ENCODE measurements at places on chromosomes 3 and 15. TPM values are rescaled to one million over a fixed set of nuclear protein-coding genes. Genes with fewer than 3 reads are reported as not detected.

NR1I2 gene
- total RNA-seq = not detected

ACTRT3 gene
- total RNA-seq = 3.3 TPM

UROC1 gene
- total RNA-seq = not detected

CSTA gene
- total RNA-seq = 0.55 TPM

TM6SF1 gene
- 2.1 TPM for total RNA-seq

ATP10A gene
- total RNA-seq = 36.6 TPM

OXNAD1 gene
- total RNA-seq = 10.5 TPM

SLC2A2 gene
- total RNA-seq = not detected

EPHA6 gene
- 0.99 TPM for total RNA-seq

DNA sequence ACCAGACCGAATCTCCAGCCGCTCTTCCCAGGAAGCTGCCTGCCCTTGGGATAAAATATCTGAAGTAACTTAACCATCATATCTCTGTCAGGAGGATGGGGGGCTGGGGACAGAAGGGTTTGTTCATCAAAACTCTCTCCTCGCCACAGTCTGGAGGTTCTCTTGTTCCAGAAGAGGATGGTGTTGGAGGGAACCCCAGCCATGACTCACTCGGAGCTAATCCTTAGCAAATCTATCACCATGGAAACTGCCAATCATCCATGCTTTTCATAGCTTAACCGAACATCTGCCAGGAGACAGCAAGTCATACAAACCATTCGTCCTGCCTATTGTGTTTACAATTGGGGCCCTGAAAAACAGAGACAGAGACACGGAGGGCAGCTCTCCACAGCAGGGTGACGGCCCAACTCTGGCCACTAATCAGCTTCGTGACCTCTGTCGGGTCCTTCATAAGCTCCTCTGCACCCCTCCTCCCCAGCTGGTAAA lies 73.8 kb upstream of the HEG1 start:
- H3K36me3 ChIP-seq = no peaks in the 10 kb centered on the region
- peak; percentile 99 for DNase-seq
- no peaks in the 10 kb centered on the region for H3K27me3 ChIP-seq
- peak overlapping the region; percentile 85 for H3K27ac ChIP-seq

- H3K27me3 ChIP-seq = peaks cover 3% of the 10 kb centered on the region
- DNase-seq = no peak
- no peak overlapping the region for H3K27ac ChIP-seq
- no peaks in the 10 kb centered on the region for H3K36me3 ChIP-seq
- no peaks in the 10 kb centered on the region for H3K4me1 ChIP-seq
Observed at GRCh38 chr3:13788522-13789424, 91.1 kb downstream of the WNT7A start.

GRCh38 chr3:146637871-146638270 lies 32.7 kb upstream of the PLSCR5 start:
- no peak overlapping the region for H3K4me3 ChIP-seq
- no peaks in the 10 kb centered on the region for H3K4me1 ChIP-seq
- H3K27ac ChIP-seq = no peak overlapping the region
- peak; percentile 5 for DNase-seq
- H3K27me3 ChIP-seq = no peaks in the 10 kb centered on the region

GRCh38 chr3:113741620-113742019 lies 4.4 kb downstream of the NAA50 start:
- no peak overlapping the region for H3K4me3 ChIP-seq
- no peak overlapping the region for H3K27ac ChIP-seq
- no peak for DNase-seq
- no peaks in the 10 kb centered on the region for H3K27me3 ChIP-seq
- H3K4me1 ChIP-seq = peaks cover 11% of the 10 kb centered on the region
- H3K36me3 ChIP-seq = no peaks in the 10 kb centered on the region

- no peak overlapping the region for H3K4me3 ChIP-seq
- H3K4me1 ChIP-seq = peaks cover 26% of the 10 kb centered on the region
- no peak overlapping the region for H3K27ac ChIP-seq
- no peak for DNase-seq
- H3K27me3 ChIP-seq = no peaks in the 10 kb centered on the region
Observed at GRCh38 chr3:159817571-159817970, 171.1 kb upstream of the IL12A start.

GRCh38 chr15:72845981-72846383 lies 62.4 kb upstream of the ADPGK start:
- H3K27me3 ChIP-seq = no peaks in the 10 kb centered on the region
- no peak overlapping the region for H3K4me3 ChIP-seq

DNA sequence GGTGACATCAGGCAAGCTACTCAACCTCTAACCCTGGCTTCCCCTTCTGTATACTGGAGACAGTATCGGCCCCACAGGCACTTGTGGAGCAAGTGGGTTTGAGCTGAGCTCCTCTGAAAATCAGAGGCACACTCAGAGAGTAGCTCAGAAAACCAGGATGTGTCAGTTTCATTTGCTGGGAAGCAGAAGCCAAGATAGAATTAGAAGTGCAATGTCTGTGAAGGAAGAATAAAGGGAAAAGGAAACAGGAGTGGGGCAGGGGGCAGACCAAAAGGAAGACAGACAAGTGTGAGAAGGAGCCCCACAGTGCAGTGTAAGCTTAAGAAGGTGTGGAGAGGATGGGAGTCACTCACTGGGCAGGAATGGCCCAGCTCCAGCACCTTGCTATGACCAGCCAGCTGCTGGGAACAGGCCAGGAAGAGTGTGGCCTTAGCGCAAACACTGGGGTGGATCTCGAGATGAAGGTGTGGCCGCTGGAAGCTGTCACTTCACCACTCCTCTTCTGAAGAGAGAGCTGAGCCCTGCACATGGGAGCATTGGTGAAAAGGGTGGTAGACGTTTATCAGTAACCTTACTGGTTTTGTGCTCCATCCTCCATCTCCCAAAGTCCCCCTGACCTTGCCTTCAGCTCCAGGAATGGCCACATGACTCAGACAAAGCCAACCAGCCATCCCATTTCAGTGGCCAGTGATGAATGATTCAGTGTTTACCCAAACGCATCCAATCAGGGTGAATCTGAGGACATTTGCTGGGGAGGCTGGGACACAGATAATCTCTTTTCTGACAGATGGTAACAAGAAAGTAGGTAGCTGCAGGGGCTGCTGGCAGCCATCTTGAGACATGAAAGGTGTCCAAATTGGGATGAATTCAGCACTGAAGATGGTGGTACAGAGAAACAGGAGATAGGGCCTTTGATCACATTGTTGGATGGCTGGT lies 108.4 kb downstream of the SHQ1 start:
- peaks cover 3% of the 10 kb centered on the region for H3K4me1 ChIP-seq
- peaks cover 8% of the 10 kb centered on the region for H3K27me3 ChIP-seq
- H3K36me3 ChIP-seq = no peaks in the 10 kb centered on the region
- H3K27ac ChIP-seq = no peak overlapping the region
- no peak overlapping the region for H3K4me3 ChIP-seq
- DNase-seq = no peak

DNA sequence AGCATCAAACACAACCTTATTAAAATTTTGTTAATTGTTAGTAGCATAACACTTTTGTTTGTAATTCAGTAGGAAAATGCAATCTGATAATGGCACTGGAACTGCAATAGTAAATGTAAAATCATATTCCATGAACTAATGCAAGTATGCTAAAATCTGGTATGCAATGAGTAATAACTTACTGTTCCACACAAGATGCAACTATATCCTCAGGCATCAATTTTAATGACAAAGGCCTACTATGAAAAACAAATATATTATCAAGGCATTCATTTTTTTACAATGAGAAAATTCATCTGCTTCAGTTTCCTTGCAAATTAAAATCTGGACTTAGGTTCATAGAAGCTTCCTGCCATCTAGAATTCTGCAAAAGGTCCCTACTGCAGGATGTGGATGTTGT lies 1.4 kb upstream of the NSMCE3 start:
- H3K27ac ChIP-seq = no peak overlapping the region
- H3K27me3 ChIP-seq = no peaks in the 10 kb centered on the region
- H3K4me1 ChIP-seq = peaks cover 14% of the 10 kb centered on the region
- H3K4me3 ChIP-seq = no peak overlapping the region
- H3K36me3 ChIP-seq = no peaks in the 10 kb centered on the region

DNA sequence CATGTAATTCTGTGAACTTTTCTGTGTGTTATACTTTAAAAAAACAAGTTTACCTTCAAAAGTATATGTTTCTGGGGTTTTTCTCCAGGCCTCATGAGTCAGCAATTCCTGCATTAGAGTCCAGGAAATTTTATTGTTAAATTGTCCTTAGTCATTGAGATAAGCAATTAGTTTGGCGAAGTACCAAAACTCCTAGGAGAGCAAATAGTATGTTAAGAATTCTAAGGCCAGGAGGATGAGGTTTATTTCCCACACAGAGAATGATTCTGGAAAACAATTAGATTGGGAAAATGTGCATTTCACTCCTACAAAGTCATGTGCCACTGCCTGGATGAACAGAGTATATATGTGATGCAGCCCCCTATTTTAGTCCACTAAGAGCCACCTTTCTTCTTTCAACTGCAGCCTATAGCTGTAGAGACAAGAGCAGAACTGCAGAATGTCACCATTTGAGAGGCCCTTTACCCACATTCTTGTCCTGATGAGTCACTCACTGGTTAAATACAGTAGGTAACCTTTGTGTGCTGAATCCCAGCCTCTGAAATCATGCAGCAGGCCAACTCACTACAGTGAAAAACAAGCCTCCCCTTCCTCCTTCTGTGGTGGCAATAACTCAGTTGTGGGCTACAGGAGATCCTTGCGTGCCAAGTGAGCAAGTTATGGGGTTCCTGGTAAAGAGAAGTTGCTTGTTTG lies 452.8 kb upstream of the THBS1 start:
- H3K27me3 ChIP-seq = no peaks in the 10 kb centered on the region
- peak overlapping the region; percentile 91 for H3K27ac ChIP-seq
- no peaks in the 10 kb centered on the region for H3K36me3 ChIP-seq
- peaks cover 72% of the 10 kb centered on the region for H3K4me1 ChIP-seq

- peak; percentile 25 for DNase-seq
- H3K27me3 ChIP-seq = no peaks in the 10 kb centered on the region
- H3K27ac ChIP-seq = no peak overlapping the region
- no peaks in the 10 kb centered on the region for H3K36me3 ChIP-seq
Observed at GRCh38 chr3:120324190-120324589, 25.0 kb downstream of the LRRC58 start.

DNA sequence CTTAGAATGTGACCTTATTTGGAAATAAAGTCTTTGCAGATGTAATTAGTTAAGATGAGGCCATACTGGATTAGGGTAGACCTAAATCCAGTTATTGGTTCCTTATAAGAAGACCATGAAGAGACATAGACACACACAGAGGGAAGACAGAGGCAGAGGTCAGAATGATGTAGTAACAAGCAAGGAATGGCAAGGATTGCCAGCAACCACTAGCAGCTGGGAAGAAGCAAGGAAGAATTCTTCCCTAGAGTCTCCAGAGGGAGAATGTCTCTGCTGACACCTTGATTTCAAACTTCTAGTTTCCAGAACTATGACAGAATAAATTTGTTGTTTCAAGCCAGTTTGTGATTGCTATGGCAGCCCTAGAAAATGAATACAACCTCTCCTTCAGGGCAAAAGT lies 116.7 kb downstream of the WDR76 start:
- no peak overlapping the region for H3K27ac ChIP-seq
- H3K27me3 ChIP-seq = no peaks in the 10 kb centered on the region
- H3K4me1 ChIP-seq = peaks cover 4% of the 10 kb centered on the region
- peak; percentile 74 for DNase-seq
- no peaks in the 10 kb centered on the region for H3K36me3 ChIP-seq
- no peak overlapping the region for H3K4me3 ChIP-seq

DNA sequence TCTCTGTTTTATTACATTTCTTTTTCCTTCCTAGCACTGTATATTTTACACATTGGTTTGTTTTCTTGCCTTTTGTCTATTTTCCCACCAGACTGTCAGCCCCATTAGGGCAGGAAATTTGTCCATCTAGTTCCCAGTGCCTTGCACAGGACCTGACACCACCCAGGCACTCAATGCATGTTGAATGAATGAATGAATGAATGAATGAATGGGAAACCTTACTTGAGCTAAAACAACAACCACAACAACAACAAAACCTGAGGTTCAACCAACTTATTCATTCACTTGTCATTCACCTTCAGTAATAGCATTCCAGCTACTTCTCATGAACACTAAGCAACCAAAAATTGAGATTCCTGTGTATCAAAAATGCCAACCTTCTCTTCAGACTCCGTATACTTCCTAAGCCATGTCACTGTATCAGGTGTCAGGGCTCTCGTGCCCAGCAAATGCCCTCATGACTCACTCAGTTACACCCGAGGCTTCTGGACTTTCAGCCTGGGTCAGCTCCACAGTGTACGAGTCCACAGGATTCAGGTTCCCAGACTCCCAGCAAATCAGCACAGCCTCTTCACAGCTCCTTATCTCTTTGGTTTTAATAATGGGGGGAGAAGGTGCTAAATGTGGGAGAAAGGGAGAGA lies 37.3 kb downstream of the FSD2 start:
- no peak for DNase-seq
- H3K27ac ChIP-seq = no peak overlapping the region
- peaks cover 2% of the 10 kb centered on the region for H3K27me3 ChIP-seq
- H3K4me3 ChIP-seq = no peak overlapping the region

GRCh38 chr3:66406163-66406562 lies 94.7 kb downstream of the LRIG1 start:
- H3K4me3 ChIP-seq = no peak overlapping the region
- peaks cover 3% of the 10 kb centered on the region for H3K36me3 ChIP-seq
- H3K4me1 ChIP-seq = peaks cover 46% of the 10 kb centered on the region

DNA sequence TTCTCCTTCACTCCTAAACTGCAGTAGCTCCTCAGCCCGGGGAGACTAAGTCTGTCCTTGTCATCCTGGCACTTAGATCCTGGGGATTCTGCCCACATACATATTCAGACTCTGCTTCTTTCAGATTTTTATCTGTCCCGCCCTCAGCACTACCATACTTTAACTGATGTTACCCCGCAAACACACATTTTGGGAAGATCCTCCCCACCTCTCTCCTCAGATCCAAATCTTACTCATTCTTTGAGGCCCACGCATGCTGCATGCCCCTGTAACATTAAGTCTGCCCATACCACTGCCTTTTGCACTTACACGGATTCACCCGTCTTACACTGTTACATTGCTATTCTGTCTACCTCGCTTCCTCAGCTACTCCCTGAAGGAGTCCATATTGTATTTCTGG lies 36.1 kb downstream of the SENP8 start:
- H3K4me1 ChIP-seq = peaks cover 11% of the 10 kb centered on the region
- H3K36me3 ChIP-seq = no peaks in the 10 kb centered on the region
- no peak overlapping the region for H3K27ac ChIP-seq
- DNase-seq = no peak
- H3K27me3 ChIP-seq = no peaks in the 10 kb centered on the region
- H3K4me3 ChIP-seq = no peak overlapping the region

GRCh38 chr3:126508564-126508964 lies 9.0 kb downstream of the UROC1 start:
- DNase-seq = no peak
- H3K4me1 ChIP-seq = no peaks in the 10 kb centered on the region
- no peaks in the 10 kb centered on the region for H3K27me3 ChIP-seq
- H3K36me3 ChIP-seq = no peaks in the 10 kb centered on the region
